ENCODE measurements at places on chromosomes 1 and 21.

GRCh38 chr1:17119076-17119772, at the start of gene PADI2:
Gene PADI2 (minus strand): TSS chr1:17119451. CDS start chr1:17119371, 80 bp downstream.
- DNase-seq = peak; percentile 19

DNA sequence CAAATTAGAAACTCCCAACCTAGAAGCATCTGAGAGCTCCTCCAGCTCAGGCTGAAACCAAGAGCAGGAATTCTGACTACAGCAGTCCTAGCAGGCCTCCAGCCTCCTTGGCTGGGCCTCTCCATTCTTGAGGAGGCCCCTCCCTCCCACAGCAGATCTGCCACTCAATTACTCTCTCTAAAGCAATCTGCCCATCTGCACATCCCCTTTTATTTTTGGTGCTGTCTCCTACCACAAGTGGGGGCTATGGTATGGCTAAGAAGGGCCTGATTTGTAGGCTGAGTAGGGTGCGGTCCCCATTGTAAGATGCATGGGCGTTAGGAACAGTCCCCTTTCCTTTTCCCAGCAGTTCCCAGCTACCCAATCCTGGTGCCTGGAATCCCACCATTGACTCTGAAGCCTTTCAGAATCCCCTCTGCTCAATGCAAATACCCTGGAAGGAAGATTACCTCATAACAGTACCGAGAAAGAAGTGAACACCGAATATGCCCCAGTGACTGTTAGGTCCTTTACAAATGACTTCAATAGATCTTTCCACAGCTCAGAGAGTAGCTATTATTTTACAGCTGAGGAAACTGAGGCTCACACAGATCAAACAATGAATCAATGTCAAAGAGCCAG, 11.6 kb upstream of the TTC39A start:
- DNase-seq = no peak

DNA sequence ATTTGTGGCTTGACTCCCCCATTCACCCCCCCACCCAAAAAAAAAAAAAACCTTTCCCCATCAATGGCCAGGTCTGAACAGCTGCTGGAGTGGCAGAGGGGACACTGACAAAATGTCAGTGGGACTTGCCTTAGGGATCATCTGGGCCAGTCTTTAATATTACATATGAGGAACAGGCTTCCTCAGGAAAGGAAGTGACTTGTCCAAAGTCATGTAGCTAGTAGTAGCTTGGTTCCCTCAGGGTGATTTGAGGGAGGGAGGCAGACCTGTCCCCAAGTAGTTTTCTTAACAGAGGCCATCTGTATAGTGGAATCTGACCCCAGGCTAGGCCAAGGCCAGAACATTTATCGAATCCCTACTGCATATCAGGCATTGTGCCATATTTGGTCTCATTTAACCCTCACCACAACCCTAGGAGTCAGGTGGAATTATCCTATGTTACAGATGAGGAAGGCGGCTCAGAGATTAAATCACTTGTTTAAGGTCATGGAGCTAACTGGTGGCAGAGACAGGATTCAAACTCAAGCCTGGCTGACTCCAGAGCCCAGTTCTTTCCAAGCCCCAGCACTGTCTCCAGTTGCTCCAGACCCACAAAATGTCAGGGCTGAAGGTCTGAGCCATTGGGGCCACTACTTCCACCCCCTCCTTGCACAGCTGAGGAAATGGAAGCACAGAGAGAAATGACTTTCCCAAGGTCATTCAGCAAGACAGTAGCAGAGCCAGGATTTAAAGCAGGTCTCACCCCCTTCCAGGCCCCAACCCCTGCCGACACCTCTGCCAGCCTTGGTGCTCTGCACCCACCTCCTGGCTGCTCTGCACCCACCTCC, 10.4 kb downstream of the ZBTB7B start:
- DNase-seq = no peak

- no peak for DNase-seq
These were observed 95.8 kb downstream of the ARHGEF10L start for GRCh38 chr1:17635276-17635675.

- peak; percentile 95 for DNase-seq
These were observed 21.3 kb downstream of the RAB3B start for GRCh38 chr1:51969038-51969705.

GRCh38 chr1:226223157-226223785, at the start of gene MIXL1:
Gene MIXL1 (plus strand): TSS chr1:226223664. CDS start chr1:226223682, 18 bp downstream.
- DNase-seq = no peak

GRCh38 chr1:213049232-213049631, 1.8 kb upstream of the RPS6KC1 start:
- DNase-seq = no peak

DNA sequence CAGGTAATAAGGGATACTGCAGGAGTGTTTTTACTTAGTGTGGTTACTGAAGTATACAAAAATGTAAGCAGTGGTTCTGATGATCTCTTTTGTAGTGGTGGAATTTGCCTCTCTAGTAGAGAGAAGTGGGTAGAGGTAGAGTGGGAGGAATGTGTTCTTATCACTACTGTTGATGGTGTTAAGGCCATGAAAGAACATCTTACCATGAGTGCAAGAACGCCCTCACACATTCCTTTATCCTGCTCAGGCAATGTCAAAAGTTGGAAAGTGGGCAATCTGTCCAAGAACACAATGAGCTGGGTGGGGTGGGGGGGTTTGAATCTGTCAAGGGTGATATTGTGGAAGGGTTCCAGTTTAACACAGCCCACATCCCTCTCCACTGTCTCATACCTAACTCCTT, 78.6 kb downstream of the TTLL7 start:
- DNase-seq = no peak

DNA sequence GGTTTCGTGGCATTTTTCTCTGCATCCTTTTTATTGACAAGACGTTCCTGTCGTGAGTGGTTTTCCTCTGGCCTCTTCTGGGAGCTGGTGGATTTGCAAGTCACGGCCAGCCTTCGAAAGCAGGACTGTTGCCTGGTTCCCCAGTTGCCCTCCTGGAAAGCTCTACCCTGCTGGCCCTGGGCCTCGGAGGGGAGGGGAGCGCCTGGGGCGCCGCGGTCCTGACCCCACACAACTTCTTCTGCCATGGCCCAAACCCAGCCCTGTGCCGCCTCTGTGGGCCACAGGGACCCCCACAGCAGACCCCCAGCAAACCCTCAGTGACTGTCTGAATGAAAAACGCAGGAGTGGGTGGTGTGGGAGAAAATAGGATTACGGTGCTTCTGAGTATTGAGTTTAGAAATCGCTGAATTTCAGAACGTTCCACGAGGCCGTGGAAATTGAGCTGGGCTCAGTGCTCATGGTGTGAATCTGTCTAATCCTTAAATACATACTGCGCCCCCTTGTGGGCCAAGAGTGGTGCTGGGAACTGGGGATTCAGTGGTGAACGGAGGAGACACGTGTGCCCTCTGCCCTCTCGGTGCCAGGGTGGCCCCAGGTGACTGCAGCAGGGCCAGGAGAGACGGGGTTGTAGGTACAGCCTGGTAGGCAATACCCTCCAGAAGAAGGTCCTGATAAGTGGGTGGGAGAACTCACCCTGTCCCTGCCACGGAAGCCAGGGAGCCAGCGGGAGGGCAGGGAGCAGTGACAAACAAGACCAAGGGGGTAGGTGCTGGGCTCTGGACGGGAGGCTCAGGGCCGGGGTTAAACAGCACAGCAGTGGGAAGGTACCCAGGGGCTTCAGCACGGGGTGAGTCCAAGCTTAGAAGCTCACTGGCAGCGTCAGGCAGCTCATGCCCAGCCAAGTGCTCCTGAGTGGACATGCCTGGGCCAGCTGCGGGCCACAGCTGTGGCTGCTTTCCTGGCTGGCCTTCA, 101.2 kb upstream of the COL6A1 start:
- peak; percentile 84 for DNase-seq

GRCh38 chr1:157277281-157277680, 139.1 kb upstream of the ETV3 start:
- DNase-seq = no peak

GRCh38 chr1:226990133-226990716, 50.1 kb downstream of the COQ8A start:
- DNase-seq = no peak

DNA sequence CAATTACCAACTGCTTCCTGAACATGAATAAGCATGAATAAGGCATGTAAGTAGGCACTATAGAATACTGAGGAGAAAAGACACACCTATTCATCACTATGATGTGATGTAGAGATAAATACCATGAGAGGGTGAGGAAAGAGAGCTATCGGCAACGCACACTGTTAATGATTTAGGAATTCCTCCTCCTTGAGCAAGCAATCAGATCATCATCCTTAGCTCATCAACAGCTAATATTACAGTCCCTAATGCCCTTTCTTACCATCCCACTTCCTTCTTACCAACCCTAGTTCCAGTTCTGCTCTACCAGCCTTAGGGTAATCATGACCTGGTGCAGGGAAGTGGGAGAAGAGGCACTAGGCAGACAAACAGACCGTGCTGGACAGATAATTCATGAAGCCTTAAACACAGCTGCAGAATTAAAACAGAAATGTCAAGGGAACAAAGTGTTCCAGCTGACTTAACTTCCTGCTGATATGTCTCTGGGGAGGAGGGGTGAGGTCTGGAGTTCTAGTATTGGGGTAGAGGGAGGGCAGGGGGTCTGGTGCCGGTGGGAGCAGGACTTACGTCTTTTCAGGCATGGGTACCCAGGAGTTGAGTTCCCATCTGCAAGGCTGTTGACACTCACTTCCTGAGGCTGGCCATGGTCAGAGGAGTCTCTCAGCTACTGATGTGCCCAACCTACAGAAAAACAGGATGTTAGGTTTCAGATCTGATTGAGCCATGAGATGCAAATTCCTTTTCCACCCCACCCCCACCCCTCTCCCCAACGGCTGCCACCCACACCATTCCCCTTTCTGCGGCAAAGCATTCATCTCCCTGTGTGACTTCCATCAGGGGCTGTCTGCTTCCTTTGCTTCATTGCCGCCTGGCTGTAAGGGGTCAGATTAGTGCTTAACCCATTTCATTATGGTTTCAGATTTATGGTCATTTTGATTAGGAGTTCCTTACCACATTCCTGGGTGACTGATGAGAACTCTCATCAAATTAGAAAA, 12.6 kb upstream of the RCSD1 start:
- DNase-seq = peak; percentile 69

DNA sequence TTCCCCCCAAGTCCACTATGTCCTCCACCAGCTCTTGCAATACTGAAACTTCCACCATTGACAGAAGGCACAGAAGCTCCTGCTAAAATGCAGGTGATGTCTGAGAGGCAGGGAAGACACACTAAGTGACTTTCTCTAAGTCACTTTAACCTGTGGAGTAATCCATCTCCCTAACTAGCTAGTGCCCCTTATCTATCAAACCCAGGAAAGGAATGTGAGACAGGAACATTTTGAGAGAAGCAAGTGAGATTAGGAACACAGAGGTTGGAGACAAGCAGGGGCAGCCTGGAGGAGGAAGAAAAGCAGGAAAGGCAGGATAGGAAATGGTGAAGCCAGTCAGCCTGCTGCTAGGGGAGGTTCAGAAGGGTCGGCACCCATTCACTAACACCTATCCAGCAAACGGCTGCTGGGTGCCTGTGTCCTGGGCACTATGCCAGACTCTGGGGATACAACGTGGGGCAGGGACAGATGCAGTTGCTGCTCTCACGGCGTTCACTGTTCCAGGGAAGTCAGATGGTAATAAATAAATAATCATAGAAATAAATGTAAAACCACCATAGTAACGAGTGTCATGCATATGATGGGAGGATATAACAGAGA, 7.0 kb downstream of the GPA33 start:
- DNase-seq = no peak

- no peak for DNase-seq
These were observed 510.3 kb upstream of the TMPRSS15 start for GRCh38 chr21:18913914-18914313.

Measured in fibroblast of mammary gland (primary cell).